ENCODE measurements at places on chromosomes 3 and 15.

- no peak for DNase-seq
Measured at GRCh38 chr3:126407412-126408044, 12.8 kb downstream of the CFAP100 start.

GRCh38 chr3:18888370-18888769 is 259.9 kb upstream of the KCNH8 start:
- no peak for DNase-seq

GRCh38 chr15:100116416-100117190 is 225.2 kb downstream of the ADAMTS17 start:
- DNase-seq, result no peak

GRCh38 chr15:44299997-44300396 is 11.5 kb downstream of the GOLM2 start:
- DNase-seq, result no peak

GRCh38 chr3:73503781-73504180 is 121.0 kb downstream of the PDZRN3 start:
- DNase-seq, result no peak

DNA sequence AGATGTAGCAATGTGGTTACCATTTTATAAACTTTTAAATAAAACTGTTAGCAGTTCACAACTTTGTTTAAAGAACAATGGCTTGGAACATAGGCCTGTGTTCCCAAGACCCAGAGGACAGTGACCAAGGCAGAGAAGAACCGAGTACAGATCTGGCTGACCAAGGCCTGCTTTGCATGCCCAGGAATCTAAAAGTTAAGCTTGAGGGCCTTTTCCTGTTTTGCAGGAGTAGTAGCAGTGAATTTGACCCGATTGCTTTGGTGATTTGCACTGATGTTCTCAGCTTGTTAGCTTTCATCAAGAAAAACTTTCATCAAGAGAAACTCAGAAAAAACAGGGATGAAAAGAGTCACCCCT is 9.9 kb downstream of the FILIP1L start:
- no peak for DNase-seq
